ENCODE measurements at places on chromosomes 7 and 10. TPM values are rescaled to one million over a fixed set of nuclear protein-coding genes. Genes with fewer than 3 reads are reported as not detected.

FRMPD2 gene
- 0.43 TPM for total RNA-seq

VWA2 gene
- total RNA-seq, result 14.4 TPM

GRCh38 chr7:3695602-3696001 is 394.6 kb downstream of the SDK1 start:
- DNase-seq, result no peak

DNA sequence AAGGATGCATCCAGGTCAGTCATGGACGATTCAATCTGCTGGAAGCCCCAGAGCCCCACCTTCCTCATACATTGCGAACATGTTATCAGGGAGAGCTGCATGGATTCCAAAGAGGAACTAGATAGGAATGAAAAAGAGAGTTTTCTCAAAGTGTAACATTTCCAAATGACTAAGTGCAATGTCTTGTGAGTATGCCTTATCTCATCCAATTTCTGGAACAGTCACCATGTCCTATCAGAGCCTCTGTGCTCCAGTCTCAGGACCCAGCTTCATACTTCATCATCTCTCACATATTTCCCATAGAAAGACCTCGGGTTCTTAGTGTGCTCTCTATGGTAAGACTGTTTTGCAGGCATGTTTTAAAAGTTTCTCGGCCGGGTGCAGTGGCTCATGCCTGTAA is 26.8 kb downstream of the ZC3HC1 start:
- DNase-seq, result no peak

GRCh38 chr7:117707080-117707479 is 166.2 kb downstream of the CTTNBP2 start:
- no peak for DNase-seq

TRIL gene
- total RNA-seq, result 13.4 TPM

OR2A42 gene
- total RNA-seq, result 0.50 TPM

DNA sequence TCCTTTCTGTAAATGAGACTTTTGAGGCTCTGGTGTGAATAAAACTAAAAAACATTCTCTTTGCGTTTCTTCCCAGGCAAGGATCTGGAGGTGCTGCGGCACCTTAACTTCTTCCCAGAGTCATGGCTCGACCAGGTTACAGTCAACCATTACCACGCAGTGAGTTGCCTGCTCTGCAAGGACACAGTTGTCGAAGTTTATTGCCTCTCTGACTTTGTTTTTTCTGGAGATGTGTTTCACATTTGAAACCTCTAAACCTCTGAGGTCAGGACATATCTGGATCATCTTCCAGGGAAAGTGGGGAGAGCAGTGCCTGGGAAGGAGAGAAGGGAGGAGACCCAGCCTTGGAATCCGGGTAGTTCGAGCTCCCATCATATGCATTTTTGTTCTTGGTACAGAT is 43.4 kb upstream of the PLEKHA1 start:
- DNase-seq, result no peak

GRCh38 chr7:157993406-157994105 is 594.1 kb downstream of the PTPRN2 start:
- no peak for DNase-seq

MARCHF5 gene
- total RNA-seq, result 66.1 TPM

CALY gene
- total RNA-seq, result 2.1 TPM

OR9A2 gene
- 0.42 TPM for total RNA-seq

DNA sequence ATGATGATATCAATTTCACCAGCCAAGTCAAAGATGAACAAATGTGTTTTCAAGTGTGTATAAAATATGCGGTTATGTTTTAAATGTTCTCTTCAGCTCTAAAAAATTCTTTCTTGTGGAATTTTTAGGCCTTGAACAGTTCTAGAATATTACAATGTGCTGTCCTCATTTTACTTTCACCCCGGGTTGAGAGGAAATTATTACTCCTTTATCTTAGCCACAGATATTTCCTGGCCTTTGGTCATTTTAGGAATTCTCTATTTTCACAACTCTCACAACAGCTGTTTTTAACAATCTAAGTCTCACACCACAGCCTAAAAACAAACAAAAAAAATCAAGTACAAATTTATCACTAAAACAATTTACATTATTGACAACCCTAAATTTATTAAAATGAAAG is 112.2 kb upstream of the HGF start:
- no peak for DNase-seq

MYOZ1 gene
- 1.7 TPM for total RNA-seq

GRCh38 chr7:31595390-31595789 is 81.5 kb downstream of the ITPRID1 start:
- DNase-seq, result no peak

GRCh38 chr10:30639946-30640786 is 10.6 kb upstream of the LYZL2 start:
- DNase-seq, result no peak

MSS51 gene
- 4.9 TPM for total RNA-seq

DNA sequence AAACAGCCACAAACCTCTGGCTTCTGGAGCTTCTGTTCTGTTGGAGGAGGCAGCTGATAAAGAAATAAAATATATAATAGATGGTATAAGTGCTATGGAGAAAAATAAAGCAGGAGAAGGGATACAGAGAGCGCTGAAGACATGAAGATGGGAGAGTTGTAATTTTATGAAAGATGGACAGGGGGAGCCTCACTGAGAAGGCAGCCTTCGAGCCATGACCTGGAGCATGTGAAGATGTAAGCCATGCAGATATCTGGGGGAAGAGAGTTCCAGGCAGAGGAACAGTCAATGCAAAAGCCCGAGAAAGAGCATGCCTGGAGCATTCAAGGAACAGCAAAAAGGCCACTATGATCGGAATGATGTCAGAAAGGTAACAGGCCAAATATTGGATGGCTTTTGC is 187.5 kb downstream of the KIAA1217 start:
- DNase-seq, result no peak

ZKSCAN1 gene
- 143 TPM for total RNA-seq

- DNase-seq, result no peak
Measured at GRCh38 chr7:93115796-93116195, 2.0 kb downstream of the SAMD9 start.

GJC3 gene
- not detected for total RNA-seq

- DNase-seq, result no peak
Measured at GRCh38 chr7:141648276-141649114, 53.5 kb downstream of the DENND11 start.

DNA sequence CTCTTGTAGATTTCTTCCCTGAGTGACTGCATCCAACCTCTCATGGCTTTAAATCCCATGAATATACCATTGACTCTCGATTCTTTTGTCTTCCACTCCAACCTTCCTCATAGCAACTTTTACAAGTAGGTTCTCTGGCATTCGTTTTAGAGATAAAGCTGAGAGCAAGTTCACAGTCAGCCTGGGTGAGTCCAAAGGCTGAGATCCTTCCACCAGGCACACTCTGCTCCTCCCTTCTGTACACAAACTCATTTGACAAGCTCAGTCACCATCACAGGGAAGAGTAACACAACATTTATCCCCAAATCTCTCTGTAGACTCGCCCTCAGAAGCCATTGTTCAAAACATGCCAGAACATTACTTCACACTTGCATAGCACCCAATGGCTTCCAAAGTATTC is 10.9 kb downstream of the CTTNBP2 start:
- no peak for DNase-seq

DNA sequence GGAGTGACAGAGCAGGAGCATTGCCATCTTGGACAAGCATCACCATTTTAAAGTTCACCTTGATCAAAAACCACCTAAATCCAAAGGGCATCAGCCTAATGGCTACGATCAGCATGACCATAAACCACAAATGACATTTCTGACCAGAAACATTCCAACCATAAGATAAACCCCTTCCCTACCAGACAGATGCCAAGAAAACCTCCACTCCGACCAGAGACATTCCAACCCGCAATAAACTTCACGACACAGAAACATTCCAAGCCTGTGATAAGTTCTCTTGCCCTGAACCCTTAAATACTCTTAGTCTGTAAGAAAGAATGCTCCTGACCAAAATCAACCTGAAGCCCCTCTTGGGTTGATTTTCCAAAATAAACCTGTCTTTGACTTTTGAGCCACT is 606.9 kb downstream of the POM121L12 start:
- no peak for DNase-seq

DNA sequence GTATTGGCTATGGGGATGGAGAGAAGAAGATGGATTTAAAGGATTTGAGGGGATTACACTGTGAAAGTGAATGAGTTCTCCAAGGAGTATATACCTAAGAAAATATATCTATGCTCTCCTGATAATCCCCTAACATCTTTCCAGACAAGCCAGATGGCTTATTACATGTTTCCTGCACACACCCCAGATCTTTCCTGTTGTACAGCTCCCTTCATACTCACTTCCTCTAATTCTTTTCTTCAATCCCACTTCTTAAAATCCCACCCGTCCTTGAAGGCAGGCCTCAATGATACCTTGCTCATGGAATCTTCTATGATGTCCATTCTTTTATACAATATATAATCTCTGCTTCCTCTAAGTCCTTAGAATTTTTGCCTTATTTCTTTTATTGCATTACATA is 317.2 kb upstream of the DGKB start:
- DNase-seq, result no peak

- DNase-seq, result no peak
Measured at GRCh38 chr7:123437447-123437995, 96.9 kb downstream of the IQUB start.

FAM180A gene
- not detected for total RNA-seq

- DNase-seq, result no peak
Measured at GRCh38 chr7:25311346-25311745, 83.1 kb upstream of the NPVF start.

GRCh38 chr10:130901311-130902165 is 410.0 kb downstream of the TCERG1L start:
- DNase-seq, result no peak

DNA sequence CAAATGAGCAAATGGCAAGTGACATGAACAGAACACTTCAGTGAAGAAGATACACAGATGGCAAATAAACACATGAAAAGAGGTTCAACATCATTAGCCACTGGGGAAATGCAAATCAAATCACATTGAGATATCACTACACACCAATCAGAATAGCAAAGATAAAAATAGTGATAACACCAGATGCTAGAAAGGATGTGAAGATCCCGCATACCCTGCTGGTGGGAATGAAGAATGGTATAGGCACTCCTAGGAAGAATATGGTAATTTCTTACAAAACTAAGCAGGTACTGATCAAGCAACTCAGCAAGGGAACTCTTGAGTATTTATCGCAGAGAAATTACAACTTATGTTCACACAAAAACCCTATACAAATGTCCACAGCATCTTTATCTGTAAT is 11.2 kb downstream of the LAMB4 start:
- DNase-seq, result no peak

GRCh38 chr7:119890631-119891030 is 382.3 kb upstream of the KCND2 start:
- DNase-seq, result no peak

DNA sequence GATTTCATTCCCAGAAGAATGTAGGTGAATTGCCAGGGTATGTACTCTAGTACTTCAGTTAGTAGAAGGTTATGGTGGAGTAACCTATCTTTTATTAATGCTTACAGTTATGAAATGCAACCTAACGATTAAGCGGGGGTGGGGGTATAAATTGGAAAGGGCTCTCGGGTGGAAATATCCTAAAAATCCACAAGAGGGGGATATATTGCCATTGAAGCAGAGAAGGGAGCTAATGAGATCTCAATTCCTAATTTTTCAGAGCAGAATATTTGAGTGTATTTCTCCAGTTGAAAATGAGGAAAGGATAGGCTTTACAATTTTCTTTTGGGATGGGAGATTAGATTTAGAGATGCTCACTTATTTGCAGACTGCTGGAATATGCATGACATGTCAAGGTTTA is 90.8 kb downstream of the DNAJB9 start:
- DNase-seq, result no peak

TMEM26 gene
- total RNA-seq, result 3.9 TPM

TMEM229A gene
- 0.59 TPM for total RNA-seq

BMPER gene
- 1.7 TPM for total RNA-seq

H2BK1 gene
- total RNA-seq, result not detected

GRCh38 chr7:47807756-47808155 is 140.5 kb downstream of the PKD1L1 start:
- DNase-seq, result peak; percentile 20

DNA sequence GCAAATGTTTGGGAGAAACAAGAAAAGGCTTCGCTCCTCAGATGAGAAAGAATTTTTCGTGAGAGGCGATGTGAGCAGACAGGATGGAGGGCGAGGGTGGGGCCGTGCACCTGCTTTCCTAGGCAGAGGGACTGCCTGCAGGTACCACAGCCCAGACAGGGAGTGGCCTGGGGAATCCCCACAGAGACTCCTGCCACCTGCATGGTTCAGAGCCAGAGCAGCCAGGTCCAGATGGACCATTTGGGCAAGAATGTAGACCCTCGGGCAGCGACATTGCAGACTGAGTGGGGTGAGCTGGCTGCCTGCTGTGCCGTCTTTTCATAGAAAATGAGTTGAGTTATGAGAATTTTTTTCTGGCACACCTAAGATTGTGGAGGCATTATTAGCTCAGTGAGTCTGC is 216.8 kb downstream of the SNX10 start:
- DNase-seq, result no peak

DNA sequence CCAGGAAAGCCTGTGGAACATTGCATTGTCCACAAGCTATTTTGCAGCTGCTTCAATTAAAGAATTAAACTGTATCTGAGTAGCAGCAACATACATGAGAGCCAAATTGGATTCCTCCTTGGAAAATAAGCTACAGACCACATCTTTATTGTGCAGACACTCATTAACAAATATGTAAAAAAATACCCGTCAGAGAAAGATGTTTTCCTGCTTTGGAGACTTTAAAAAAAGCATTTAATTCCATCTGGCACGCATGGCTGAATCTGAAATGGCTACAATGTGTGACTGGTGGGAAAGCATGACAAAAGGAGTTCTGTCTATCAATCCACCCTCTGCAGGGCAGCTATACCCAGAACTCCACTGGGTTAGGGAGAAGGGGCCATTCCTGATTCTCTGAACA is 73.1 kb upstream of the HPS1 start:
- no peak for DNase-seq

- no peak for DNase-seq
Measured at GRCh38 chr10:59335497-59335896, 26.9 kb downstream of the FAM13C start.

- no peak for DNase-seq
Measured at GRCh38 chr10:110865186-110865808, 6.4 kb upstream of the PDCD4 start.

GRCh38 chr7:142939226-142939910 is at the start of gene LLCFC1:
TSS of gene LLCFC1 (plus strand) at chr7:142939484. CDS start at chr7:142939622, 138 bp downstream.
- DNase-seq, result no peak

DNA sequence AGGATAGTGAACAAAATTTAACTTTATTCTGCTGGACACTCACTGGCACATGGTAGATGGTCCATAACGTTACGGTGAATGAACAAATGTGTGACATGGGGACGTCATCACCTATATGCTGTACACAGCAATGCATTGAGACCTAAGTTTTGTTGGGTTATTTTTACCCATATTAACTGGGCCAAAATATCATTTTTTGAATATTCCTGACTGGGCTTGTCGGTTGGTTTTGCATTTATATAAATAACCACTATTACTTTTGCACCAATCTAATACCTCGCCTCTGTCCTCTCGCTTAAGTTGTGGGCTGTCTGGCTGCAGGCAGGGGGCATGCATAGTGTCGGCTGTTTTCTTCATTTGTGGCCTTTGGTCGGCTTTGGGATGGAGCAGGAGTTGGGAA is 161.7 kb downstream of the USP6NL start:
- no peak for DNase-seq

All from mesothelial cell of epicardium (in vitro differentiated cells).